HFFc6 (cell line): ENCODE measurements at places on chromosomes 6 and 20. TPM values are rescaled to one million over a fixed set of nuclear protein-coding genes. Genes with fewer than 3 reads are reported as not detected.

DNA sequence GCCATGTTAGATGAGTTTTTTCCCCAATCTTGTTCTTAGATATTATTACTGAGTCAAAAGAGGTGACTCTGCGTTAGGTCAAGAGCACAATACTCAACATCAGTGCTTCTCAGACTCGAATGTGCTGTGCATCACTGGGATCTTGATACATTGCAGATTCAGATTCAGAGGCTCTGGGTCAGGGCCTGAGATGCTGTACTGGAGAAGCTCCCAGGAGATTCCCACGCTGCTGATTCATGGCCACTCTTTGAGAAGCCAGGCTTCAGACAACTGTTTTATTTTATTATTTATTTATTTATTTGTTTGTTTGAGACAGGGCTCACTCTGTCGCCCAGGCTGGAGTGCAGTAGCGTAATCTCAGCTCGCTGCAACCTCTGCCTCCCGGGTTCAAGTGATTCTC, 41.4 kb upstream of the ARID1B start:
- H3K36me3 ChIP-seq = peaks cover 8% of the 10 kb centered on the region
- no peak overlapping the region for H3K27ac ChIP-seq
- no peak overlapping the region for H3K4me3 ChIP-seq
- peaks cover 16% of the 10 kb centered on the region for H3K4me1 ChIP-seq
- DNase-seq = no peak

DNA sequence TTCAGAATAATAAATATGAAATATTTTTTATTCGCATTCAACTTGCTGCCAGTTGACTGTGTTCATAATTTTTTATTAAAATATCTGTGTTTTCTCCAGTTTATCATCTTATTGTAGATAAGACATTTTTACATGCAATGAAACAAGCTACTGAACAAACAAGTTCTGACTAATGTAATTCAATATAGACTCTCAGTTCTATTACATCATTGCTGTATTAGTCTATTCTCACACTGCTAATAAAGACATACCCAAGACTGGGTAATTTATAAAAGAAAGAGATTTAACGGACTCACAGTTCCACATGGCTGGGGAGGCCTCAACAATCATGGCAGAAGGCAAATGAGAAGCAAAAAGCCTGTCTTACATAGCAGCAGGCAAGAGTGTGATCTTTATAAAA, 1357.7 kb upstream of the CITED2 start:
- no peaks in the 10 kb centered on the region for H3K27me3 ChIP-seq
- H3K4me1 ChIP-seq = peaks cover 29% of the 10 kb centered on the region
- DNase-seq = no peak
- H3K4me3 ChIP-seq = no peak overlapping the region
- H3K27ac ChIP-seq = no peak overlapping the region
- H3K36me3 ChIP-seq = peaks cover 9% of the 10 kb centered on the region; the same call in 1 of the 2 replicates

GRCh38 chr6:139354189-139354588, 20.3 kb downstream of the CITED2 start:
- H3K27ac ChIP-seq = no peak overlapping the region
- H3K4me1 ChIP-seq = no peaks in the 10 kb centered on the region
- H3K27me3 ChIP-seq = no peaks in the 10 kb centered on the region; the same call in 1 of the 2 replicates
- no peak overlapping the region for H3K4me3 ChIP-seq

GRCh38 chr6:133539502-133540259, 298.5 kb downstream of the EYA4 start:
- peaks cover 17% of the 10 kb centered on the region for H3K27me3 ChIP-seq
- H3K36me3 ChIP-seq = no peaks in the 10 kb centered on the region
- DNase-seq = no peak
- no peak overlapping the region for H3K4me3 ChIP-seq

Gene LAMP5
- total RNA-seq = not detected in 3 replicates
